Tongue (tissue), 3 donors: ENCODE measurements at places on chromosomes 6 and 20. TPM values are rescaled to one million over a fixed set of nuclear protein-coding genes. Genes with fewer than 3 reads are reported as not detected.

GRCh38 chr6:92617721-92618120 is 801.6 kb downstream of the EPHA7 start:
- DNase-seq: no peak

DNA sequence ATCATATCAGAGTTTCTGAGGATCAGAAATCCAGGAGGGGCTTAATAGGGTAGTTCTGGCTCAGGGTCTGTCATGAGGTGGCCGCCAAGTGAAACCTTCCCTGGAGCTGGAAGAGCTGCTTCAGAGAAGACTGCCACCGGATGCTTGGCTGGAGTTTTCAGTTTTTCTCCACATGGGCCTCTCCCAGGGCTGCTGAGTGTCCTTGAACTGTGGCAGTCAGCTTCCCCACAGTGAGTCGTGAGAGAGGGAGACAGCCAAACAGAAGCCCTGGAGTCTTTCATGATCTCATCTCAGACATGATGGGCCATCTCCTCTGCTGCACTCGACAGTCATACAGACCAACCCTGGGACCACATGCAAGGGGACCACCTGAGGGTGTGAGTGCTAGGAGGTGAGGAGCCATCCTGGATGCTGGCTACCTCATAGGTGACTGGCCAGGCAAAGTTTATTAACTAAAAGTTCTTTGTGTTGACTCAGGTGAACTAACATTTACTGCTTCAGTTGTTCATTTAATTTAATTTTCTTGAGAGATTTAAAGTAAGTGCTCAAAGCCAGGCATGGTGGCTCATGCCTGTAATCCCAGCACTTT is 71.5 kb downstream of the SHLD1 start:
- DNase-seq: no peak

- DNase-seq: no peak
Measured at GRCh38 chr6:1894954-1895353, 285.2 kb downstream of the FOXC1 start.

The COL21A1 gene
- 95.0 TPM for total RNA-seq

The TMEM200A gene
- total RNA-seq: 17.7 TPM

DNA sequence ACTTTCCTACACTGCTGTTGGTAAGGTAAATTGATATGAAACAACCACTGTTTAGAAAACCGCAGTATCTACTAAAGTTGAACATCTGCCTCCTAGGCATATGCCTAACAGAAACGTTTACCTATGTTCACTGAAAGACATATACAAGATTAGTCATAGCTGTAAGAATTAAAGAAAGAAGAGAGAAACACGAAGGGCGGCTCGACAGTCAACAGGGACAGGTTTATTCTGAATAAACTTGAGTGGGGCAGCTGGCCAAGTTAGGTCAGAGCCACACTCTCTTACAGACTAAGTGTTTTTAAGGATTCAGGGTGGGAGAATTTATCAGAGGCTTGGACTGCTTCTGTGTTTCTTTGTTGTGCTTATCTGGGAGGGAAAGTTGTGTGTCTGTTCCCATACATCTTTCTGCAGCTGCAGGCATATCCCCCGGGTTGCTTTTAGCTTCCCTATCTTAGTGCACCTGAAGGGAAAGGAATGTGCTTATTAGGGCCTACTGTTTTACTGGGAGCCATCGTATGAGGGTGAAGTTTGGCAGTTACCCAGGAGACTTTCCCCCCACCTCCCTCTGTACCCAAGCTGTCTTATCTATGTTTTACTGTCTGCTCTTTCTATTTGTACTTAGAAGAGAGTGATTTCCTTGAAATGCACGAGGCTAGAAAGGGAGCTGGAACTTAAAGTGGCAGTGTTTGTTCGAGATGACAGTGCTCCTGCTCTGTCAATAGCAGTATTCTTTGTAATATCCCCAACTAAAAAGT is 20.4 kb downstream of the PROCR start:
- DNase-seq: peak; percentile 26

The CALHM4 gene
- not detected for total RNA-seq
